Stimulated activated CD4-positive, alpha-beta T cell treated with anti-CD3 and anti-CD28 coated beads, Interleukin-1b, Interleukin-23, amount 100 ng/mL, for 1 hour (primary cell): ENCODE measurements at places on chromosomes 3 and 15.

DNA sequence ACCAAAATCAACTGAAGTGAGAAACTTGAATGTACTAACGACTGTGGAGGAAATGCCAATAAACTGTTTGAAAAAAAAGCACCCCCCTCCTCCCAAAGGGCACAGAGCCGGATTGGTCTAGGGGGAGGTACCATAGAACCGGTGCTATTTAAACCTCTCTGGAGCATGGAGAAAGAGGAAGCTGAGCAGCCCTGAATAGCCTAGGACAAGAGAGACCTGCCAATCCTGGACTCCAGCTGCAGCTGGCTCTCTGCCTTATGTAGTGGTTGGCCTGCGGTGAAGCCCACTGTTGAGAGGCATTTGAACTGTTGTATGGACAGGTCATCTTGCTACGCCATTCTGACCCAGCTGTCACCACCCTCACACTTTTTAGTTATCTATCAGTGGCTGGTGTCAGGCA, 1.5 kb upstream of the SH3GL3 start:
- DNase-seq = no peak

- no peak for DNase-seq
These were observed 754.1 kb downstream of the GRM7 start for GRCh38 chr3:7615043-7615442.

DNA sequence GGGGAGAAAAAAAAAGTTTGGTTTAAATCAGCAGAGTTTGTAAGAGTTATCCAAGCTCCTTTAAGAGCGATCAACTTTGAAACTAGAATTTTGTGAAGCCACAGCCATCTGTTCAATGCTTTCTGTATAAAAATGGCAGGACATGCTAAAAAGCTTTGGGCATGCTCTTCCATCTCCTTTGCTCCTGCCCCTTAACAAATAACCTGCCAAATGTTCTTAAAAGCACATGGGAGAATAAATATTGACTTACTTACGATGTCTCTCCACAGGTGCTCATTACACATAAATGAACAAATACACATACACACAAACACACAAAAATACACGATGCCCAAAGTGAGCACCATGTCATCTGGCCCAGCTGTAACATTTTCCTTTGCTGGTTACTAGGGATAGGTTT, 211.8 kb upstream of the DPH6 start:
- DNase-seq = no peak

GRCh38 chr3:159030886-159031679, 229.2 kb downstream of the MFSD1 start:
- no peak for DNase-seq

- no peak for DNase-seq
These were observed 114.2 kb upstream of the THRB start for GRCh38 chr3:24608701-24609390.

- no peak for DNase-seq
These were observed 23.6 kb upstream of the ATG7 start for GRCh38 chr3:11248596-11248995.

DNA sequence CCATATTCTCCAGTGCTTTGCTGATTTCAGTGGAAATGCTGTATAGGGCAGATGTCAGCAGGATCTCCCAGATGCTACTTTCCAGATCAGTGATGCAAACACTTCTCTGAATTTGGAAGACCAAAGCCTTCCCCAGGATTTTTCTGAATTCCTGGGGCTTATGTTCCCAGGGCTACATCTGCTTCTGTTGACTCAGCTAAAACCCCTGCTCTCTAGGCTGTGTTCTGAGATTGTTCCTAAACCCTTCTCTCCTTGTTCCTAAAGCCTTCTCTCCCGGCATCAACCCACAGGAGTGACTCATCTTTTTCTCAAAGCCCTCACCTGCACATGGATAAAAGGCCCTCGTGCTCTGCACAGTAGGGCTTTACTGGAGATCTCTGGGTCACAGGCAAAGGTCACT, 35.5 kb downstream of the FAH start:
- no peak for DNase-seq
